NCI-H345 (cell line): ENCODE measurements at places on chromosomes 4 and X.
A peak's percentile ranks its signal among the peaks of the same experiment; 100 is the strongest.

DNA sequence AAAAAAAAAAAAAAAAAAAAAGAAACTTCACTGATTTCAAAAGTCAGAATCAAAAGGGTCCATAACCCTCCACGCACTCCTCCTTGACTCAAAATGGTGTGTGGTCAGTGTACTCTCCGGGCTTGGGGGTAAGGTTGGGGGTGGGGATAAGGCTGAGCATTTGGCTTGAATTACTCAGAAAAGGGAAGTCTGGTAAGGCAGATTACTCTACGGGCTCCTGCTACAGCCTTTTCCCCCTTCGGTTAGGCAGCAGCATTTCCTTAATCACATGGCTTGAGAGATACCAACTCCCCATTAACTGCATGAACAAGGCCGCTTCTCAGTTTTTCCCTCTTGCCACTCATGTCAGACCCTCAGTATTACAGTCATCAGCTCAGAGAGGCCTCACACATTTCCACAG is 135.4 kb upstream of the DUSP21 start:
- DNase-seq: no peak

GRCh38 chr4:147396105-147396504 is 84.8 kb upstream of the EDNRA start:
- DNase-seq: no peak

GRCh38 chr4:86924811-86925210 is 10.0 kb upstream of the AFF1 start:
- DNase-seq: no peak

- no peak for DNase-seq
Observed at GRCh38 chrX:97030947-97031346, 147.2 kb downstream of the RPA4 start.

- peak; percentile 86 for DNase-seq
Observed at GRCh38 chrX:13688958-13689740, at the start of gene RAB9A. TSS of gene RAB9A (plus strand) at chrX:13689128. CDS start at chrX:13708747, 19,619 bp downstream.

- DNase-seq: no peak
Observed at GRCh38 chrX:37594755-37595382, 23.4 kb downstream of the LANCL3 start.

- no peak for DNase-seq
Observed at GRCh38 chr4:122806981-122807679, 19.5 kb upstream of the FGF2 start.

DNA sequence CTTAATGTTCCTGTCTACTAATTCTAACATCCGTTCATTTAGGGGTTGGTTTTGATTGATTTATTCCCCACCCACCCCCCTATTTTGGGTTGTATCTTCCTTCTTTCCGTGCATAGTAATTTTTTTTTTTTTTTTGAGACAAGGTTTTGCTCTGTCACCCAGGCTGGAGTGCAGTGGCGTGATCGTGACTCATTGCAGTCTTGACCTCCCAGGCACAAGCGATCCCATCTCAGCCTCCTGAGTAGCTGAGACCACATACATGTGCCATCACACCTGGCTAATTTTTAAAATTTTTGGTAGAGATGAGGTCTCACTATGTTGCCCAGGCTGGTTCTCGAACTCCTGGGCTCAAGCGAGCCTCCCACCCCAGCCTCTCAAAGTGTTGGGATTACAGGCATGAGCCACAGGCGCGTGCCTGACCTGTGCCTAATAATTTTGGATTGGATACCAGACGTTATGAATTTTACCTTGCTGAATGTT is 79.9 kb downstream of the ZFX start:
- DNase-seq: no peak

DNA sequence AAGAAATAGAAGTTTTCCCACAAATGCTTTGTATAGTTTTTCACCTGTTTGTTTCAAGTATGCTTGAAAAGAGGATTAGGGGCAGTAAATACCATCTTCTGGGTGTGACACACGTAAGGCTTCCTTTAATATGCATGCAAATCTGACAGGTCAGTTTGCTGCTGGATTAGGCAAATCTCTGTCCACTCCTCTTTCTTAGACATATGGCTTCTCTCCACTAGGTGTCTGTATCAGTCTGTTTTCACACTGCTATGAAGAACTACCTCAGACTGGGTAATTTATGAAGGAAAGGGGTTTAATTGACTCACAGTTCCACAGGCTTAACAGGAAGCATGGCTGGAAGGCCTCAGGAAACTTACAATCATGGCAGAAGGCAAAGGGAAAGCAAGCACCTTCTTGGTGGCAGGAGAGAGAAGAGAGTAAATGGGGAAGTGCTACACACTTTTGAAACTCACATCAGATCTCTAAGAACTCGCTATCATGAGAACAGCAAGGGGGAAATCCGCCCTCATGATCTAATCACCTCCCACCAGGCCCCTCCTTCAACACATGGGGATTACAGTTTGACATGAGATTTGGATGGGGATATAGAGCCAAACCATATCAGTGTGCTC is 66.9 kb downstream of the TAB3 start:
- no peak for DNase-seq

- DNase-seq: no peak
Observed at GRCh38 chr4:133154725-133155124, 5.6 kb downstream of the PCDH10 start.
